ENCODE measurements at places on chromosomes 5 and 9.

DNA sequence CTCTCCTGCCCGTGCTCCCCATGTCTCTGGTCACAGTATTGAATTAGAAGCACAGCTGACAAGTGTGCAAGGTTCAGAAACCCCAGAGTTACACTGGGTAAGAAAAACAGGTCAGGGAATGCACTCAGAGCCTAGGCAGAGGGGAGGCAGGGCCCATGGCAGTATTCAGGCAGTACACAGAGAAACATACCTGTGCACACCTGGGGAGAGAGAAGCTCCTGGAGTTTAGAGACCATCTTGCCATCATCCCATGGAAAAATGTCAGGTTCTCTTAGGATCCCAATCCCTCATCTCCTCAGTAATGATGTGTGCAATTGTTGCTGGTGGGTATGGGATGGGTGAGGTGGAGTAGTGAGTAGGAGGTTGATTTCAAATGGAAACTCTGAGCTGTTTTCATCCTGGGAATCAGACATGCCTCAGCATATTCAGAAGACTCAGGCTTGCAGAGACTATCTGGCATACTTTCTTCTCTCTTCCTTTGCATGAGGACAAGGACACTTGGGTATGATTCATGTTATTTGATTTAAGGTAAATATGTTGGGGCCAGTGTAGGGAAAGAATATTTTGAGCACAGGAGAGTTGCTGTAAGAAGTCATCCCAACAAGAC is 228.5 kb downstream of the ESM1 start:
- no peak for DNase-seq

GRCh38 chr9:121694600-121694999 is 43.2 kb downstream of the DAB2IP start:
- DNase-seq, result no peak

GRCh38 chr9:107739601-107740082 is 250.1 kb upstream of the KLF4 start:
- DNase-seq, result no peak

DNA sequence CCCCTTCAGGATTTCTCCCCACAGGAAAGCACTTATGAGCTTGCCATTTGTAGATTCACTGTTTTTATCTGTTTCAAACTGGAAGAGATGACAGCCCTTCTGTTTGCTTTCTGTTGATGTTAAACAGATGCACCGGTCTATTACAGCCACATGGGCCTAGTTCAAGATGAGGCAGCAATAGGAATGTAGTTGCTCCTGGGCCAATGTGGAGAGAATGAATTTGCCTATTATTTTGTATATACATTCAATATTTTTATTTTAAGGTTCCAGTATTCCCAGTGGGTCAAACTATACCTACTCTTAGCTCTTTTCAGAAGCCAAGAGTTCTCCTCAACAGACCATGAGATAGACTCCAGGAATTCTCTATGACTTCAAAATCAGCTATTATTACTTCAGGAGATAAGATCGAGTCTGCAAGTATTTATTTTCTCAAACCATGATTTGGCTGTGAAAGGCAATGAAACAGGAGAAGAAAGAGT is 461.6 kb downstream of the RASEF start:
- DNase-seq, result no peak

GRCh38 chr5:175534070-175534932 is 55.9 kb downstream of the SFXN1 start:
- peak; percentile 93 for DNase-seq

DNA sequence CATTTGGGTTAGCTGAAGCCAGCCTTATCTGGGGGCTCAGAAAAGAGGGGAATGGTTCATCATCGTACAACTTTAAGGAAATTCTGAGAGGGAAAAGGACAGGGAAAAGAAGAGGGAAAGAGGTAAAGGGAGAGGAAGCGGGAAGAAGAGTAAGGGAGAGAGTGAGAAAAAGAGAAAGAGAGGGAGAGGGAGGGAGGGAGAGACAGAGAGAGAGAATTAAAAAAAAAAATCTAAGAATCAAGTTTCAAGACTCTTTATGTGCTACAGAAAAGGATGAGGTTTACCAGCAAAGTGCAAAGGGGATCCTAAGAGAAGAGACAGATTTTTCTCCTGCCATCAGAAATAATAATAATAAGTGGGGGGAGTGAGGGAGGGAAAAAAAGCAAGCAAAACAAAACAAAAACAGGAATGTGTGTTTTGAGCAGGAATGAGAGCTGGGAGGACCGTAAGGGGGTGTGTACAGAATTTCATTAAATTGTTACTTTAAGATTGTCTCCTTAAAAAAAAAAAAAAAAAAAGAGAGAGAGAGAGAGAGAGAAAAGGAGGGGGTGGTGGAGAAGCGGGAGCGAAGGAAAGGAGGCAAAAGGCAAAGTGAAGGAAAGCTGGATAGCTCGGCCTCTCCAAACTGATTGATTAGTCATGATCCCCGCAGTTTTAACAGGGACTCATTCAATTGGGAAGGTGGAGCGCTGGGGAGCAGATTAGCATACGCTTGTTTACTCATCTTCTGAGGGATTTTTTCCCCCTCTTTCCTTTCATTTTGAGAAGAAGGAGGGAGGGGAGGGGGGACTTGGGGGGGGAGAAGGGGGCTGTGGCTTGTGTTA is 438 bp upstream of the PAPPA start:
- no peak for DNase-seq

DNA sequence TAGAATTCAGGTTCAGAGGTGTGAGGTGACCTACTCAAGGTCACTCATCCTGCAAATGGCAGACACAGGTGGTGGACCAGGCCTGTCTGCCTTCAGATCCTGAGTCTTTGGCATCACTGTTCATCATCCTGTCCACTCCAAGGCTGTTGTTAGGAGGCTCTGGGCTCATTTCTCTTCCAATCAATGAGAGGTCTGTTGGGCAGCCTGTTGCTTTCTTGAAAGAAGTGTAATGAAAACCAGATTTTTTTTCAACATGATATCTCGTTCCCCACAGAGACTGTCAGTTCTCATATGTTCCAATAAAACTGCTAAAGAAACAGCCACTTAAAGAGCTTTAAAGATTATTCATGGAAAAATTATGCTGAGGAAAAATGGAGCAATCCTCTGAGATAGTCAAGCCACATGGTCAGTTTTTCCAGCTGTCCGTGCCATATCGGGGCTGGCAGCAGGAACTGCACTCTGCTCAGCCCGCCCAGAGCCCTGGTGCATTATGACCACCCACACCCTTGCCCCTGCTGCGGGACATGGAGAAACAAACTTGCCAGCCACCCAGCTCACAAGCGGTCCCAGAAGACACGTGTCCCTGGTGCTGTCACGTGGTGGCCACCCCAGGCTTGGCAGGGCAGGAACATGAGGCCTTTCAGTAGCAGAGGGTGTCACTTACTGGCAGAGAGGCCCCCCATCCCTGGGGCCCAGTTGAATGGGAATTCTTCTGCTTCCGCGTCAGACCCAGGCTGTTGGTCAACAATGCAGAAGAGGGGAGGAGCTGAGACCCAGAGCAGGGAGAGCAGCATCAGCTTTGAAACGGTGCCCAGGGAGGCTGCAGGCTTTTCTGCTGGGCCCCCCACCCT is 63.7 kb upstream of the ANGPTL2 start:
- no peak for DNase-seq

DNA sequence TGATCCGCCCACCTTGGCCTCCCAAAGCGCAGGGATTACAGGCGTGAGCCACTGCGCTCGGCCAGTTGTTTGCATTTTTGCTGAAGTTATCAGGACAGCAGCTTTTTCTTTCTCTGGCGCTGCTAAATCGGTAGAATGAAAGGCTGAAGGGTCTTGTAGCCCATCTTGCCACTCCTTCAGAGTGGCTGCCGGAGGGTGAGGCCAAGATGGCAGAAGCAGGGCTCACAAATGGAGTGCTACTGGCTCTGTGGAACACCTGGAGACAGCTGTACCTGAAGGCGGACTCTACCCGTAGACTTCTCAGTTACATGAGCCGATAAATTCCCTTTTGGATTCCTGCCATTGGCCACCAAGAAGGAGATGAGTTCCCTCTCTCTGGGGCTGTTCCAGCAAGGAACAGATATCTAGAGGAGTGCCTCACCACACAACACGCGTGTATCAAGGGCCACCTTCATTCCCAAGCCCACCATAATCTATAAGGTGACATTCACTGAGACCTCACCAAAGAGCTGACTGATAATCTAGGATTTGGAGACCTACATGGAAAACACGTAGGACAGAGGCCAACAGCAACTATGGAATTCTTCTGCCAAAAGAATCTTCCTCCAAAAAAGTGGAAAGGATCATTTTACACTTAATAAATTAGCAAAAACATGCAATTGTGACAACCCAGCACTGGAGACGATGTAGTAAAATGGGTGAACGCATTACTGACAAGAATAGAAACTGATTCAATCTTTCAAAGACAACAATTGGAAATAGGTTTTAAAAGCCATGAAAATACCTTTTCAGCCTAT is 21.8 kb downstream of the STK10 start:
- no peak for DNase-seq

- DNase-seq, result no peak
These were observed 497.2 kb downstream of the MAT2B start for GRCh38 chr5:164002628-164003027.

DNA sequence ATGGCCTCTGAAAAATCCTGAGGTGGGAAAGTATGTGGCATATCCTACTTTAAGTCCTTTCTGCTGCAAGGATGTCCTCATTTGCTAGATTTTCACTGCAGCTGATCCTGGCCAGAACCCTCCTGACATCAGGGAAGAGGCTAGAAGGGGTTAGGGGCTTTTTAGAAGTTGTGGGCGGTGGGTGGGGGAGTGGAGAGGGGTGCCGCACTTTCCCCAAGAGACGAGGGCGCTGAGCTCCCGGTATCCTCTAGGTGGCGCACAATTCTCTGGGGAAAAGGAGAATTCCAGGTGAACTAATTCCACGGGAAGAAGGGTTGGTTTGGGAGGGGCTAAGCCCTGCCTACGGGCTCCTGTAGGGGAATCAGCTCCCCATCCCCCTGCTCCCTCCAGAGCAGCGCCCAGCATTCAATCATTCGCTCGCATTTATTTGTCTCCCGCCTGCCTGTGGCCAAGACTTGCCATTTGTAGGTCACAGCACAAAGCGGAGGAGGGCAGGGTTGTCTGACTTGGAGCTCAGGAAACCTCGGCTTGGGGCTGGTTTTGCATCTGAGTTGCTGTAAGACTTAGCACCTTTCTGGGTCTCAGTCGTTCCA is 42.9 kb upstream of the HAND1 start:
- peak; percentile 68 for DNase-seq

DNA sequence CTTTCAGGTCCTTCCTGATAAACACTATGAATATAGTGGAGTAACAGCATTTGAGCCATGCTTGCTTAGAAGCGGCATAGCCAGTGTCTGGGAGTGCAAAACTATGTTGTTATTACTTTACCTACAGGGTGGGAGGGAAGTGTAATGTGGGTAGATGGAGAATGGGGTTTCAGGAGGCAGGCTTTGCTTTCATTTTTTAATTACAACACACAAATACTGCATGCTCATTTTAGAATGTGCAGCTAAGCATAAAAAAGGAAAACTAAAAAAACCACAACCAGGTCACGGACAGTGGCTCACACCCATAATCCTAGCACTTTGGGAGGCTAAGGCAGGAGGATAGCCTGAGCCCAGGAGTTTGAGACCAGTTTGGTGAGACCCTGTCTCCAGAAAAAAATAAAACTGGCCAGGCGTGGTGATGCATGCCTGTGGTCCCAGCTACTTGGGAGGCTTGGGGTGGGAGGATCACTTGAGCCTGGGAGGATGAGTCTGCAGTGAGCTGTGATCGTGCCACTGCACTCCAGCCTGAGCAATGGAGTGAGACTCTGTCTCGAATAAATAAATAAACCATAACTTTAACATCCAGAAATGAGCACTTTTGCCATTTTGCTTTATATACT is 20.2 kb downstream of the HAVCR1 start:
- no peak for DNase-seq

GRCh38 chr5:179893958-179894895 is 13.5 kb downstream of the TBC1D9B start:
- DNase-seq, result no peak

DNA sequence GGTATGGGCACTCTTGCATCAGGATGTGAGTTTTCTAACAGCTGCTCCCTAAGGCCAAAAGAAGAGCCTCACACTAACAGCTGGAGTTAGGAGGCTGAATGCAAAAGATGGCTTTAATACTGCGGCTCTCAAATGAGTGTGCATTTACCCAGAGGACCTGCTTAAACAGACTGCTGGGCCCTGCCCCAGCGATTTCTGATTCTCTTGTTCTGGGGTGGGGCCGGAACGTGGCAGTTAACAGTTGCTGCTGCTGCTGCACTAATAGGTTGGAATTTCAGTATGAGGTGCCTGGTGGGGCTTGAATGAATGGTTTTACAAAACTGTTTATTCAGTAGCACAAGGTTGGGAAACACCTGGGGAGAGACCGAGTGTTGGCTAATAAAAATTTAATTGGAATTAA is 26.1 kb downstream of the HMGCR start:
- no peak for DNase-seq

DNA sequence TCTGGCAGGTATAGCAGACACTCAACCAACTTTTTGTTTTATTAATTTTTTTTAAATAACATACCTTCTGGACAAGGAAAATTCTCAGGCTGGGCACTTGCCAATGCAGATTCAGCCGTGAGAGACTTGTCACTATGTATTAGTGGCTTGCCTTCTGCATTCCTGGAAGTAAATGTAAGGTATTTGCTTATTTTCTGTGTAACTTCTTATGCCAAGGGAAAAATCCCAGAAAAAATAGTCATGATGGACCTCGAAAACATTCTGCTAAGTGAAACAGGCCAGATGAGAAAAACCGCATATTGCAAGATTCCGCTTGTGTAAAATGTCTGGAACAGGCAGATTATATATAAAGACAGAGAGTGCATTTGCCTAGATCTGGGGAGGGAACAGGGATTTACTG is 260.3 kb upstream of the DAPK1 start:
- DNase-seq, result no peak

GRCh38 chr5:170076211-170076610 is 29.5 kb upstream of the FOXI1 start:
- no peak for DNase-seq

DNA sequence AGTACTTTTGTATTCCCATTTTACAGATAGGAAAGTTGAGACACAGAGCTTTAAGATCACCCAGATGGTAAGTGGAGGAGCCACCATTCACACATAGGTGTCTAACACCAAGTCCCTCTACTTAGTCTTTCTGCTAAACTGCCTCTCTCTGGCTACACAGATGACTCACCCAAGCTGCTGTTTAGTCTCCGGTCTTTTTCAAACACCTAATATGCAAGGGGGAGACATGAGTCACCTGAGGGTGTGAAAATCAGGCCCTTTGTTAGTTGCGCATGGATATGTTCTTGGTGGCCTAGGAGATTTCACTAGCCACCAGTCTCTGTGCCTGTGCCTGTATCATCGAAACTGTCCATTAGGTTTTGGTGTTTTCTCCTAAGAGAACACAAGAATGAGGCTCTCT is 117.8 kb downstream of the MAST4 start:
- DNase-seq, result no peak

Data from endothelial cell (in vitro differentiated cells).